Muscle of leg (tissue), 16 donors: ENCODE measurements at places on chromosomes 5 and 9. TPM values are rescaled to one million over a fixed set of nuclear protein-coding genes. Genes with fewer than 3 reads are reported as not detected.

- DNase-seq = peak; percentile 73
Measured at GRCh38 chr5:78649861-78650496, 1.4 kb upstream of the LHFPL2 start.

GRCh38 chr5:172715931-172716682, 54.9 kb downstream of the DUSP1 start:
- DNase-seq = no peak

DNA sequence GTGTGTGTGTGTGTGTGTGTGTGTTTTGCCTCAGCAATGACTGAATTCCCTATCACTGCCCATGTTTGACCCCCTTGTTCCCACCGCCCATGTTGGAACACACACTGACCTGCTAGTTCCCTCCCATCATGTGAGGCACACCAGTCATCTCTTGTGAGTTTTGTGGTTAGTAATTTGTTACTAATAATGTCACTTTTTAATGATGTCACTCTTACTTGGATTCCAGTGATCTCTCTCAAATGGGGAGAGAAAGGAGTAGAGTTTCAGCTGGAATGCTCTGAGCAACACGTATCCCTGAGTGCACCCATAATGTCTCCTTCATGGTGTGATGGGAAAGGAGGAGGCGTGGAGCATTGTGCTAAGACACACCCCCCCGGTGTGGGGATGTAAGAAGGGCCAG, 172.6 kb downstream of the SH3GL2 start:
- no peak for DNase-seq

ARL10 gene
- total RNA-seq = 9.1 TPM
